ENCODE measurements at places on chromosomes 5 and 9.

GRCh38 chr9:110047232-110047954 is 160.6 kb downstream of the C9orf152 start:
- no peak for DNase-seq

DNA sequence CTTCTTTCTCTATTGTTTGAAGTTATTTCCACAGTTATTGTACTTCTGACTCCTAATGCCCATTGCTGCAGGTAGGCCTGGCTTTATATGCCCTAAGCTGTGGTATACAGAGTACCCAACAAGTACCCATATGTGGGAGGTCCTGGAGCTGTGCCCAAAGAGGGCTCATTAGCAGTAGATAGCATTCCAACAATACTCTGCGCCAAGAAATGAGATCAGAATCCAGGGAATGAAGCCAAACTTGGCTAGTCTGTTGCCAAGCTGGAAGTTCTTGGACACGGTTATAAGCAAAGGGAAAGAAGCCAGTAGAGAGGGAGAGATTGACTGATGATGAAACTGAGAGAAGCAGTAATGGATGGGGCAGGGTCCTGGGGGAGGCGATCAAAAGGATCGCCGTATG is 29.7 kb upstream of the FAM169A start:
- no peak for DNase-seq

DNA sequence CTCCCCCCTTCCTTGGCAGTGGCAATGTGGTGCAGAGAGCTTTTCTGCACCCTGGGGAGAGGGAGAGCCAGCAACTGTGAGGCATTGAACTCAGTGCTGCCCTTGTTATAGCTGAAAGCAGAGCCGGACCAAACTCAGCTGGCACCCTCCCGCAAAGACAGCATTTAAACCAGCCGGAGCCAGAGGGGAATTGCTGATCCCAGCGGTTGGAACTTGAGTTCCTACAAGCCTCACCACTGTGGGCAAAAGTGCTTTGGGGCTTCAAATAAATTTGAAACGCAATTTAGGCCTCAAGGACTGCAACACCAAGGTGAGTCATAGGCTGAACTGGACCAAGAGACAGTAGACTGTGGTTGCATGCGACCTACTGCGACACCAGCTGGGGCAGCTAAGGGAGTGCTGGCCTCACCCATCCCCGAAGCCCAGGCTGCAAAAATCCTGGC is 207.6 kb upstream of the CDKN2B start:
- DNase-seq: no peak

GRCh38 chr9:112145886-112146285 is 29.2 kb downstream of the SUSD1 start:
- DNase-seq: no peak

DNA sequence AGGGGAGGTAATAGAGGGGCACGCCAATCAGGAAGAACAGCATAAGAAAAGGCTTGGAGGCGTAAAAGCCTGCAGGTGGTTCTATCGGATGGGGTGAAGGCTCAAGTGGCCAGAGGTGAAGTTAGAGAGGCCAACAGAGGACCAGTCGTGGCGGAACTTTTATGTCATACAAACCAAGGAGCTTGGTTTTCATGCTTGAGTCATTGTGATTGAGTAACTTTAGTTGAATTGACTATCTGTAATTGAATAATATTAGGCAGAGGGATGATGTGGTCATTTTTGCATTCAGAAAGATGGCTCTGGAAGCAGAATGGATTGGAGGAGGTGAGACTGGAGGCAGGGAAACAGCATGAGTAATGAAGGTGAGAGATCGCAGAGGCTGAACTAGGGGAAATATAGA is 7.2 kb upstream of the SPINK4 start:
- DNase-seq: no peak

GRCh38 chr9:111678293-111678692 is 16.9 kb downstream of the GNG10 start:
- no peak for DNase-seq

GRCh38 chr5:147809830-147810666 is 21.4 kb downstream of the SPINK1 start:
- DNase-seq: no peak

DNA sequence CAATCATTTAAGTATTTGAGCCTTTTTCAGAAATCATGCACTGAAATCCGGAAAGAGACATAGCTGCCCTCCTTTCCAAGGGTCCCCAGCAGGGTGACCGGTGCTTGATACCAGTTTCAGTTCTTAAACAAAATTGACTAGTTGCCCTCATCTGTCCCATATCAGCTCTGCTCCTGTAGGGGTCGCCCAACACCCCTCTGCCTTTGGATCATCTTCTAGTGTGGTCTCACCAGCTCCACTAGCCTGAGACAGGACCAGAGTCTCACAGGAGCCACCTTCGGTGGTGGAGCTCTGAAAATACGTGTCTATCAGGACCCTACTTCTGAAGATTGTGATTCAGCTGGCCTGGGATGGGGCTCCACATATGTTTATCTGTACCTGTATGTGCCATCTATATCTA is 428.2 kb downstream of the ENC1 start:
- DNase-seq: no peak
